Lung (tissue), 17 donors: ENCODE measurements at places on chromosomes 1 and 21. TPM values are rescaled to one million over a fixed set of nuclear protein-coding genes. Genes with fewer than 3 reads are reported as not detected.

STUM gene
- 0.51 TPM for total RNA-seq

C8B gene
- total RNA-seq, result 1.9 TPM

GRCh38 chr1:7805460-7805859 lies 21.4 kb downstream of the PER3 start:
- DNase-seq, result no peak

MNDA gene
- total RNA-seq, result 25.0 TPM

C1orf185 gene
- not detected for total RNA-seq
